ENCODE measurements at places on chromosomes 7 and 10.
A peak's percentile ranks its signal among the peaks of the same experiment; 100 is the strongest.

DNA sequence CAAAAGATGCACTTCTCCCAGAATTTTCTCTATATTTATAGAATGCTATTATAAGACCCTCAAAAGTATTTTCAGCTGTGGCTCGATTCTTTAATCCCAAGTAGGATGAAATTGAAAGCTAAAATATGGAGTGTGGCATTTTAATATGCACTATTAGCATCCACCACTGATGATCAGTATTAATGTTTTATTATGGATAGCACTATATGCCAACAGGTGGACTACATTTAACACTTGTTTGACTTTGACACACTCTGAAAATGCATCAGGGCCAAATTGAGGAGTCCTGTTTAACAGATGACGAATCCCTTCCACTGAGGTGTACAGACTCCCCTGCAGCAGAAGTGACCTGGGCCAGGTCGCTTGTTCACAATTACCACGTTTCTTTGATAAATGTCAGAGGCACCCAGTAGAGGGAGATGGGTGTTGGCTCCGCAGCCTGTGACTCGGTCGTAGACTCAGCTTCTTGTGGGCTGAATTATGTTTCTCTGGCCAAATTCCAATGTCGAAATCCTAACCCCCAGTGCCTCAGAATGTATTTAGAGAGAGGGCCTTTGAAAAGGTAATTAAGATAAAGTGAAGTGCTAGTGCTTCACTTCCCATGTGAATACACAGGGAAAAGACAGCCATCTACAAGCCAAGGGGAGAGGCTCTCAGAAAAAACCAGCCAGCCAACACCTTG, 48.1 kb downstream of the WIPF3 start:
- DNase-seq = peak; percentile 78

- DNase-seq = no peak
Measured at GRCh38 chr10:97186911-97187310, 1.2 kb upstream of the SLIT1 start.

GRCh38 chr10:33376976-33377657, 42.6 kb upstream of the NRP1 start:
- DNase-seq = no peak

DNA sequence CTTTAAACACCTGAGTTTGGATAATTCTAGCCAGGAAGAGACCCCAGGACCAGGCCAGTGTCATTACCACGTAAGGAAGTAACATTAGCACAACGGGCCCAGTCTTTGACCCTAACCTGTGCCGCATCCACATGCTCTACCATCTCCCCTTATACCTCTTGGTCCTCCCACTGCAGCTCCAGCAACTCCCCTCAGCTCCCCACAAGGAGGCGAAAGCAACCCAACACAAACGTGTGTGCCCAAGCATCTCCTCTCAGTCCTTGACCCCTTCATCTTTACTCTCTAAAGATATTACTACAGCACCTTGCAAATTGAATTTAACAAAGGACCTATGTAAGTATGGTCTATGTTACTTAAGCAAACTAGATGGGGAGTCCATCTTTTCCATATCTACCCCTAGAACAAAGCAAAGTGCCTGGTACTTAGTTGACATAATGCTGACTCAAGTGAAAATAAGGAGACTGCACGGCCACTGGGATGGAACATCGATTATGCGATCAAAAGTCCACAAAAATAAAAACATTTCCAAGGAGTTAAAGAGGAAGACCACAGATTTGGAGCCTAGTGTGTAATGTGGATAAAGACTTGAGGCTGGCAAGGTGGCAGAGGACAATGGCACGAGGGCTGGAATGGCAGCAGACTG, 147.7 kb downstream of the JAZF1 start:
- no peak for DNase-seq

DNA sequence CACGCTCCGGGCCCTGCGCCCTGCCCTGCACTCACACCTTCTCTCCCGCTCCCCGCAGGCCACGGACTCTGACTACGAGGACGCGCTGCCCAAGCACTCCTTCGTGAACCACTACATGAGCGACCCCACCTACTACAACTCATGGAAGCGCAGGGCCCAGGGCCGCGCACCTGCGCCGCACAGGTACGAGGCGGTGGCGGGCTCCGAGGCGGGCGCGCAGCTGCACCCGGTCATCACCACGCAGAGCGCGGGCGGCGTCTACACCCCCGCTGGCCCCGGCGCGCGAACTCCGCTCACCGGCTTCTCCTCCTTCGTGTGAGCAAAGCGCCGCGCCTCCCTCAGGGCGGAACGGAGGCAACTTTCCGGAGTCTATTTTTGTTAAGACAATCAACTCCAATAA, 417.0 kb upstream of the FOXK1 start:
- no peak for DNase-seq

DNA sequence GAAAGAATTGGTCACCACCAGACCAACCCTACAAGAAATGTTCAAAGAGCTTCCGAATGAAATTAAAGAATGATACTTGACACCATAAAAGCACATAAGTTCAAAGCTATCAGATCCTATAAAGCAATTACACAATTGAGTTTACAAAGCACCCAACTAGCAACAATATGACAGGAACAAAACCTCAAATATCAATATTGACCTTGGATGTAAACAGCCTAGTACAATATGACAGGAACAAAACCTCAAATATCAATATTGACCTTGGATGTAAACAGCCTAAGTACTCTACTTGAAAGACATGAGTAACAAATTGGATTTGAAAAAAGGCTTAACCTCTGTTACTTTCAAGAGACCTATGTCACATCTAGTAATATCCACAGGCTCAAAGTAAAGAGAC, 1201.4 kb downstream of the XPNPEP1 start:
- DNase-seq = no peak

All from NCI-H2107 (cell line).